Lung microvascular endothelial cell (primary cell): ENCODE measurements at places on chromosomes 4 and X.

DNA sequence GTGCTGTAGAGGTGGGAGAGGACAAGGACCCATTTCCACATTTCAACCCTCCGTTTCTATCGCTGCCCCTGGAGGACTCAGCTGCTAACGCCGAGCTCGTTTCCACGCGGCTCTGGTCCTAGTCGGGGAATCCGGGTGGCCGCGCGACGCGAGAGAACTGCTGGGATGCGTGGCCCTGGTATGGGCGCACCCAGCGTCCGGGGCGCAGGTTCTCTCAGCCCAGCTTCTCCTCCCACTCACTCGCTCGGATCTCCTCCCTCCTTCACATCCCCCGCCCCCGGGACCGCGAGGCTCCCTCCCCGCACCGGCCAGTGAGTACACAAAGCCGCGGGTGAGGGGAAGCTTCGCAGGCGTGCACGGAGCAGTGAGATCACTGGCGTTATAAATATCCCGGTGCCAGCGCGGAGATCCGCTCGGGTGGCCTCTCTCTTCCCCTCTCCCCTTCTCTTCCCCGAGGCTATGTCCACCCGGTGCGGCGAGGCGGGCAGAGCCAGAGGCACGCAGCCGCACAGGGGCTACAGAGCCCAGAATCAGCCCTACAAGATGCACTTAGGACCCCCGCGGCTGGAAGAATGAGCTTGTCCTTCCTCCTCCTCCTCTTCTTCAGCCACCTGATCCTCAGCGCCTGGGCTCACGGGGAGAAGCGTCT, at the start of gene FGF5:
FGF5 (plus strand) TSS at position 412 of the 649 bp plus-strand sequence; CDS start at position 573, 161 bp downstream.
- DNase-seq, result peak; percentile 87

DNA sequence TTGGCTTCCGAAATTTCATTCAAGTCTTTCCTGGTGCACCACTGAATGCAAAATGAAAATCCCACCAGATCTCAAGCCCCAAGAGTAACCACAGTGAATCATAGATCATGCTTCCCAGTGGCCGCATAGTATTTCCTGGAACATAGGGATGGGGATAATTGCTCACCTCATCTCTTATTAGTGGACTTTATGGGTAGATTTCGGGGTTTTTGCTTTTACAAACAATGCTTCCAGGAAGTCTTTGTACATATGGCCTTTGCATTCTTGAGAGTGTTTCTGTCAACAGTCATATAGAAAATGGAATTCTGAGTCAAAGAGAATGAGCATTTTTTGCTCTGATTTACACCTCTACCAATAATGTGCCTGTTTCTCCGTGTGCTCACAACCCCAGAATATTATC, 53.4 kb downstream of the PPEF2 start:
- DNase-seq, result no peak

GRCh38 chr4:29805245-29805644, 914.9 kb upstream of the PCDH7 start:
- no peak for DNase-seq

GRCh38 chr4:185912779-185913178, 100.8 kb upstream of the SORBS2 start:
- DNase-seq, result peak; percentile 40

GRCh38 chr4:141011901-141012315, 121.4 kb downstream of the RNF150 start:
- no peak for DNase-seq

DNA sequence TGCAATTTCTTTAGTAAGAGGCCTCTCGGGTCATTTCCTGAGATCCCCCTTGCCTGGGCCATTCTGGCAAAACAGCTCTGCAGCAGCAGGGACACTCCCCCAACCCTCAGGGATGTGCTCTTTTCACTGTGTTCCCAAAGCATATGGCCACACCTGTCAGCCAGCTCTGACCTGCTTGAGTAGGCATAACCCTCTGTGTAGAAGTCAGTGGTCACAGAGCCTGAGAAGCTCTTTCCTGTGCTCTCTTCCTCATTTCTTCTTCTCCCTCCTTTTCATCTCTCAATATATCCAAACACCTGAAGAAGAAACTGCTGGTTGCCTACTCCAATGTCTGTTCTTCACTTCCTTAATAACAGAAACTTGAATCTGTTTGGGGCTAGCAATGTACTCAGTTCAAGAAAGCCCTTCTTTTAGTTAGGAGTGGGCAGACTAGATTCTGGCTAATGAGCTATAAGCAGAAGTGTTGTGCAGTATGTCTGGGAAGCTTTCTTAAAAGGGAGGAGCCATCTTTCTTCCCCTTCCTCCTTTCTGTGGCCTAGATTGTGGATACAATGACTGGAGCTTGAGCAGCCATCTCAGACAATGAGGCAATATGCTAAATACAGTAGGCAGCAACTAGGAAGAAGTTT, 73.3 kb downstream of the PRPS1 start:
- DNase-seq, result no peak

DNA sequence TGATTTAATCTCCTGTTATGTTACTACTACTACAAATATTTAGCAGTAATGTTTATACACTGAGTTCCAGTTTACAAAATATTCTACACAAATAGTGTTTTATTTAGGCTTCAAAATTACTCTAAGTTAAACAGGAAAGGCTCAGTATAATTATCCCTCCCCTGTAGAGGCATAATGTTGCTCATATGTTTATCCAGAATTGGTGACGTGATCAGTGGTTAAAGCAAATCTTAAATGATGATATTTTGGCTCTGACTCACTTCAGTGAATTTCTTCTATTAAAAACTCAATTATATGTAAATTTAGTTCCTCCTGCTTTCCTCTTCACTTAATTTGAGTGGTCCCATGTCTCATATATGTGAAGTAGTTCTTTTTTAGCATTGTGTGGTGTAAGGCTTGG, 438.5 kb downstream of the ADGRL3 start:
- no peak for DNase-seq

DNA sequence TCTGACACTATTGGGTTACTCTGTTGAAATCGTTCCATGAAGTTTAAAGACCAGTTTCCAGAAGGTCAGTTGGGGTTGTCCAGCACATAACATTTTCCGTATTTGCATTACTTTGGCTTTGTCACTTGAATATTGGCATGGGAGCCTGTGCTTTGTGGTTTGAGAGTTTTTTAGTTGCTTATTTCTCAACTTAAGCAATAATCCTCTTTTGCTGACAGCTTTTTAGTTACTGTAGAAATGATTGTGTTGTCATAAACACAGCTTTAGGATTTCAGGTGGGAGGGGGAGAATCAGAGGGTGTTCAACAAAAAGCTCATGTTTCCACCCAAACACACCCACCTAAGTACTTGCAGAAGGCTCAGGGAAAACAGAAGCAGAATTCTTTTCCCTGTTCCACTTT, 210.7 kb upstream of the TLL1 start:
- no peak for DNase-seq

- DNase-seq, result no peak
Observed at GRCh38 chr4:16993956-16994840, 95.8 kb upstream of the LDB2 start.

DNA sequence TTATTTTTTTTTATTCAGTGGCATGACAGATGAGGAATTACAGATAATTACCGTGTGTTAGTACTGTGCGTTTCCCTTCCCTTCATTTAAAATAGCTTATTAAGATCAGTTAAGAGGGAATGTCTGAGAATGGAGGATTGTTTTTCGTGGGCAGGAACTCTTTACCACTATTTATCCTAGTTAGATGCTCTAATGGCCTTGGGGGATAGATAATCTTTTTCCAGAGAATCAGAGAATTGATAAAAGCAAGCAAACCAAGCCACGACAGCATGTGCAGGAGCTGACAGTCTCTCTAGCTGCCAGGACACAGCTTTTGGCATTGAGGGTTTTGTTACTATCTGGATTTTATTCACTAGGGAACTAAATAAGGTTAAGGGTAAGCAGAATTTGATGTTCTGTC, 128.7 kb downstream of the DCLK2 start:
- DNase-seq, result no peak

DNA sequence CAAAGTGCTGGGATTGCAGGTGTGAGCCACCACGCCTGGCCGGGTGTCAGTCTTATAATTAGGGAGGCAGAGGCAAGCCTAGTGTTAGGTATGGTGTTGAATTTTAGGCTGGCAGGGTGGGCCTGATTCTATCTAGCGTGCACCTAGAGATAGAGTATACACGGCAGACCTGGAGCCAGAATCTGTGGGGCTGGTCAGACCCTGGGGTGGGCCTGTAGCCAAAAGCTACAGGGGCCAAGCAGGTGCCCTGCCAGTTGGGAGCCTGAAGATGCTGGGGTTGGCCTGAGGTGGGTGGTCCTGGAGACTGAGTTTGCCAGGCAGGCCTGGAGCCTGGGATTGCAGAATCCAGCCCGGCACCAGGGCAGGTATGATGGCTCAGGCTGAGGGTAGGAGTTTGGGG, 1580.3 kb downstream of the ARAP2 start:
- DNase-seq, result no peak

DNA sequence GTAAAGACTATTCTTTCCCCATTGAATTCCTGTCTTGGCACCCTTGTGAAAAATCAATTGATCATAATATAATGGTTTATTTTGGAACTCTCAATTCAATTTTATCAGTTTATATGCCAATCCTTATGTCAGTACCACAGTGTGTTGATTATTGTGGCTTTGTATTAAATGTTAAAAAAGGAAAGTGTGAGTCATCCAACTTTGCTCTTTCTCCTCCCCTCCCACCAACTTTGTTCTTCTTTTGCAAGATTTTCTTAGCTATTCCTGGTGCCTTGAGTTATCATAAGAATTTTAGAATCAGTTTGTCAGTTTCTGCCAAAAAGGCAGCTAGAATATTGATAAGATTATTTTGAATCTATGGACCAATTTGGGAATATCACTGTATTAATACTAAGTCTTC, 11.2 kb upstream of the RNF175 start:
- DNase-seq, result no peak

DNA sequence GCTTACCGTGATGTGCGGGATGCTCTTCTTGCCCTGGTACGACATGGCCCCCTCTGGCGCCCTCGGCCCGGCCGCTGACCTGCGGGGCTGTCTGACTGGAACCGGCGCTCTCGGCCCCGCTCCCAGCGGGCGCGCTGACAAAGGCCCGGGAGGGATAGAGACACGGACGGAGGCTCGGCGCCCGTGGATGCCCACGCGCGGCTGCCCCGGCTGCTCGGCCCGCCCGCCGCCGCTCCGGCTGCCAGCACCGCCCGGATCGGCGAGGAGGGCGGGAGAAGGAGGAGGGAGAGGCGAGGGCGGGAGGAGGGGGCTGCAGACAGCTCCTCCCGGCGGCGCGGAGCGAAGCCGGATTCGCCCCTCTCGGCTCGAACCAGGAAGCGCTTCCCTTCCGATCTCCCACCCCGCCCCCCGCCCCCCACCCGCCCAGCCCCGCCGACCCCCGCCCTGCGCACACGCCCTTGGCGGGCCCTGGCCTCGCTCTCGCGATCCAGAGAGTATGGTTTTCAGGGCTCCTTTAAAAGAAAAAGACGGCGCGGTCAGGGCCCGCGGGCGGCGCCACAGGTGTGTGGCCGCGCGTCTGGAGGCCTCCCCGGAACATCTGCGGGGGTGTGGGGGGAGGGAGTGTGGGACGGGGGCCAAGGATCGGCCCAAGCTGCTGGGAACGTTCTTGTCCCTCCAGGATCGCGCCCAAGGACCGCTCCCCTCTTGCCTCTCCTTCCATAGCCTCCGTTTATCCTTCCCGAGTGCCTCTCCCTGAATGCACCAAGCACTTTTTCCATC, 4.5 kb downstream of the CRMP1 start:
- no peak for DNase-seq

DNA sequence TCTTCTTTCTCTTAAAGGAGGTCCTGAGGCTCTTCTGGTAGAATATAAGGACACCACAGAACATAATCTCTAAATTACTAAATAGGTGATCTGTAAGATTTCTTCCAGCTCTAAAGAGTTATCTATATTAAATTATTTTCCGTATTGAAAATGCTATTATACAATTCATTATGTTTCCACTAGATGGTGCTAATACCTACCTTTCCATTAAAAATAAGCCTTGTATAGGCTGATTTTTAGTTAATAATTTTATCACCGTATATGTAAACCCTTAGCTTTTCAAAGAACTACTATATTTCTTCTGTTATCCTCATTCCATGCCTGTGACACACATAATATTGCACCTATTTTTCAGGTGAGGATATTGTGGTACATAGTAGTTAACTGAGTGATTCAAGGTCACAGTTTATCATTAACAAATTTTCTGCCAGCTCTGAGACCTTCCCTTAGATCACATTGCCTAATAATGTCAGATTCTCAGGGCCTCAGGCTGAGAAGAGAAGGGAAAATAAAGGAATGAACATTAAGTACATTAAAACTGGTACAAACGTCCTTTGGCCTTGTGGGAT, 138.8 kb downstream of the TEX11 start:
- peak; percentile 16 for DNase-seq

GRCh38 chr4:168384437-168385141, 66.0 kb upstream of the DDX60 start:
- peak; percentile 61 for DNase-seq

DNA sequence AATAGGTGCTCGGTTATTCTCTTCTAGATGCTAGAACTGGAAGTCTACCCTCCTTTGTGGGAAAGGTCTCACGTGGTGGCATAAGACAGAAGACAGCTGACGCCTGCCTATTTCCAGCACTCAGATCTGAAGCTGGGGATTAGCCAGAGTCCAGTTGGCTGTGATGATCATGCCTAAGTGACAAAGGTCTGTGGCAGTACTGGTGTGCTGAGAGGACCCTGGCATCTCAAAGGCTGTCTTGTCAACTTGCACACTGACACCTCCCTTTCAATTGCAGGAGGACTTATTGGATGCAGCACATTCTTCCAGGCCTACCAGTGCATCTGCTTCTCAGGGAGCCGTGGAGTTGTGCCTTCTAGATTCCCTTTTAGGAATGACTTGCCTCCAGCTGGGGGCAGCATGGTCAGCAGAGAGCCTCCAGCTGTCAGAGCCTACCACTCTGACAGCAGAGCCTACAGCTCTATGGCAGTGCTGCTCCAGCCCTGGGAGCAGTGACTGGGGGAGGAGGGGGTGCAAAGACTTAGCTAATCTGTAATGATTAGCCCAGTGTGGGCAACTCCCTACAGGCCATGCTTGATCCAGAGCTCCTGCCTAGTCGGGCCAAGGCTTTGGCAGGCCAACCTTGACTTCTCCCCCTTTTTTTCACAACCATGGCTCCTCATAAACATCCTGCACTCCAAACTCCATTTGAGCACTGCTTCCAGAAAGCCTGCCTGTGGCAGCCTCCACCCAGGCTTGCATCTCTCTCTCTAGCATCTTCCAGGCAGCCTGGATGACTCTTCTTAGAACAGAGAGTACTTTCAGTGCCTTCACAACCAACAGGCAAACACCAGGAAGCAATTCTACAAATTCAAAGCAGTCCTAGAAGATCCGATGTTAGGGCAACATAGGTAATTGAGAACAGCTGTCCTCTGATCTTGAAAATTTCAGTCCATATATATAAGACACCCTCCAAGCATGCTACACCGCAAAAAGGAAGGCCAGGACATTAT, 13.8 kb upstream of the FGFBP2 start:
- no peak for DNase-seq

- no peak for DNase-seq
Observed at GRCh38 chr4:151403656-151404055, 5.3 kb upstream of the FHIP1A start.

- no peak for DNase-seq
Observed at GRCh38 chr4:41989994-41990364, 351 bp upstream of the SLC30A9 start.

DNA sequence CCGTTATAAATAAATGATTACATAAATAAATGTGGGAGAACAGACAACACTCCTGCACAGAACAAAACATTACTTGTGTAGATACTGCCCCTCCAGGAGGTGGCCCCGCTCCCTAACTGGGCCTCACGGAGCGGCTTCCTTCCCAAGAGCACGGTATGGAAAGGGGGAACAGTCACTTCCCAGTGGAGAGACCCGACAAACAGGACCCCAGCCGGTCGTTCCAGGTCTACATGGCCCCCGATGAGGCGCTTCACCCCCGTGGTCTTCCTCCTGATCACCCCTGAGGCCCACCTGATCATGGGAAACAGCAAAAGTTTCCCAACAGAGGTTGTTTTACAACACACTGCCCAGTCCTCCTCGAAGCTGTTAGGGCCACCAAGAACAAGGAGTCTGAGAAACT, 6.6 kb upstream of the SLC6A8 start:
- DNase-seq, result no peak
